ENCODE measurements at places on chromosomes 5 and 9. TPM values are rescaled to one million over a fixed set of nuclear protein-coding genes. Genes with fewer than 3 reads are reported as not detected.

DNA sequence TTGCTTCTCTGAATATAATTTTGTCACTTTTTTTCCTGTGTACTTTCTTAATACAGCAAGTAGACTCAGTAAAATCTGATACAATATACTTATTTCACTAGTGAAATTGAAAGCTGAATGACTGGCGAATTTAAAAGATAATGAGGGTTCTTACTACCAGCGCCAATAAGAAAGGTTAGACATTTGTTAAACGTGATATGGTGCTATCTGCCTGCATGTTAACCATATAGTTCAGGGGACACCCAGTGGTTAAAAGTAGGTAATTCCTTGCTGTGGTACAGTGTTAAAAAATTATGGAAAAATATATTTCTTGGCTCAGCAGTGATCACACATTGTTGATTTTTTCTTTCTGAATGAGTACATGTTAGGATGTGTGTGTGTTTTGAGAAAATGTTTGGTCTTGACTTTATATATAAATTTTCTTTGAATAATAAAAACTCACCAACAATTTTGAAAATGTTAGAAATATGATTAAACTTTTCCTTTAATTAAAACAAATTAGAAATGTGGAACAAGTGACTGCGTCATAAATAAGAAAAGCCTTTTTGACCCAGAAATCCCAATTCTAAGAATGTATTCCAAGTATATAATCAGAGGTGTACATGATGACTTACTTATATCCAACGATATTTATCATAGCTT, 25.8 kb downstream of the CAST start:
- H3K36me3 ChIP-seq: no peaks in the 10 kb centered on the region
- no peak overlapping the region for H3K27ac ChIP-seq
- H3K4me3 ChIP-seq: no peak overlapping the region
- peak; percentile 56 for DNase-seq

GRCh38 chr9:126292736-126293521, 33.7 kb upstream of the MVB12B start:
- no peak overlapping the region for H3K4me3 ChIP-seq
- no peaks in the 10 kb centered on the region for H3K4me1 ChIP-seq
- H3K36me3 ChIP-seq: no peaks in the 10 kb centered on the region
- no peak for DNase-seq
- no peak overlapping the region for H3K27ac ChIP-seq

DNA sequence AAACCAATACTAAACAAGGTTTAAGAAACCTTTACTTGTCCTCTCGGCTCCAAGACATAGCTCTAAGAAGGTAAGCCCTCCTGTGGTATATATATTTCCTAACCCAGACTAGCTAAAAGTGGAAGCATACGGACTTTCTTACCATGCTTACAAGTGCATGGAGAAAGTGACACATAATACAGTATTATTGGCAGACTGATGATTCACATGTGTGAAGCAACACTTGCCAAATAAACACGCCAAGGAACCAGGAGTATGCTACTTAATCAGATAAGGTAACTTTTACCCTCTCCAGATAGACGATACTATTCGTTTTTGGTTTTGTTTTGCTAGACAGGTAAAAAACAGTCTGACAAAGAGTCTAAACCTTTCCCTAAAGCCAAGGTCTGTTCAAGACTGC, 264.1 kb downstream of the MLLT3 start:
- no peaks in the 10 kb centered on the region for H3K36me3 ChIP-seq
- H3K27me3 ChIP-seq: no peaks in the 10 kb centered on the region
- peaks cover 17% of the 10 kb centered on the region for H3K4me1 ChIP-seq
- no peak overlapping the region for H3K27ac ChIP-seq

DNA sequence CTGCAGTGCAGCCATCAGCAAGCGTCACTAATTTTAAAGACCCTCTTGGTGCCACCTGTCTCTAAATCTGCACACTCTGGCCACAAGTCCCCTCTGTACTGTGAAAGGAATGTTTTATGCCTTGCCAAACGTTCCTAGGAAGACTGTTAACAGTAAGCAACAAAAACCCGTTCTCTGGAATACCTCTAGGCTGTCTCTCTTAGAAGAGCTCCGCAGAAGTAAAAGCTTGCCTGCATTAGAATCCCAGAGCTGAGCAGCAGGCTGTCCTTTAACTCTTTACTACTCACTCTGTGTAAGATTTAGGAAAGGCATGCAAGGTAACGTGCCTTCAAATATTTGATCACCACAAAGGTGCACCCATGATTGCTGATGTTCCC, 53.9 kb upstream of the C9orf72 start:
- no peak overlapping the region for H3K27ac ChIP-seq
- peaks cover 4% of the 10 kb centered on the region for H3K4me1 ChIP-seq
- DNase-seq: peak; percentile 57
- no peaks in the 10 kb centered on the region for H3K27me3 ChIP-seq
- H3K4me3 ChIP-seq: no peak overlapping the region

GRCh38 chr9:94944626-94945025, 218.1 kb downstream of the AOPEP start:
- no peaks in the 10 kb centered on the region for H3K27me3 ChIP-seq
- H3K4me3 ChIP-seq: no peak overlapping the region
- H3K27ac ChIP-seq: no peak overlapping the region

- H3K4me3 ChIP-seq: no peak overlapping the region
- H3K27me3 ChIP-seq: no peaks in the 10 kb centered on the region
- H3K27ac ChIP-seq: no peak overlapping the region
- no peak for DNase-seq
- H3K4me1 ChIP-seq: no peaks in the 10 kb centered on the region
Observed at GRCh38 chr5:168055961-168056360, 235.5 kb upstream of the WWC1 start.

- DNase-seq: peak; percentile 41
- no peaks in the 10 kb centered on the region for H3K27me3 ChIP-seq
- H3K36me3 ChIP-seq: no peaks in the 10 kb centered on the region
Observed at GRCh38 chr9:6869081-6869948, 111.5 kb downstream of the KDM4C start.

DNA sequence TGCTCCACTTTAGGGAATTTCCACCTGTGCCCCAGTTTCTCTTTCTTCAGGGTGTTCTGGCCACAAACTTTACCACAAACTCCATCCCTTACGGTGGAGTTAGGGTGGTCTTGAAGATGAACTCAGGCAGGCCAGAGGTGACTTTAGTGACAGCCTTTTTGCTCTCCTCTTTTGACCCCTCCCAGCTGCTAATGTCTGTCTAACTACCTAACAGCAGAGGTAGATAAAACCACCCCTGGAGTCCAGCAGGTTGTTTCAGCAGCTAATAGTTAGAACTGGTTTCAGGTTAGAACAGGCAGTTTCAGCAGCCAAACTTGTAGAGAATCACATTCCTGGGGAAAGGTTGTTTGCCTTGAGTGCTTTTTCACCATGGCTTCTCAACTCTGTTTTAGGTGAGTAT, 971.3 kb upstream of the CDH18 start:
- no peaks in the 10 kb centered on the region for H3K27me3 ChIP-seq
- DNase-seq: no peak
- no peak overlapping the region for H3K27ac ChIP-seq
- H3K36me3 ChIP-seq: no peaks in the 10 kb centered on the region

GRCh38 chr5:139742173-139742903, 53.3 kb upstream of the PSD2 start:
- no peak overlapping the region for H3K4me3 ChIP-seq
- DNase-seq: no peak
- H3K4me1 ChIP-seq: peaks cover 19% of the 10 kb centered on the region
- H3K36me3 ChIP-seq: no peaks in the 10 kb centered on the region

DNA sequence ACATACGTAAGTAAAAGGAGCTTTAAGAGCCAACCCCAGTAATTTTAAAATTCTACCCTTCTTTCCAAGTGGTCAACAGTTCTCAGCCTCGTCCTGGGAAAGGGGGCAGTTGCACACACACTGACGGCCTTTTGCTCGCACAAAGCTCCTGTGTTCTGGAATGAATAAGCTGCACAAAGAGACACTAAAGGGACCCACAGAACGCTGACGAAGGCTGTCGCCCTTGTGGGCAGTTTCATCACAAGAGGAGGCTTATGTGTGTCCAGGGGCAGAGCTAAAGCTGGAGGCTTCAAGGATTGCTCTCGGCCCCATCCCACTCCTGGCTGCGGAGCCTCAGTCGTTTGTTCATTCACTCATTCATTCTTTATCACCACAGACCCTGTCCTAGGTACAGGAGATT, 67.0 kb upstream of the NEK6 start:
- no peaks in the 10 kb centered on the region for H3K27me3 ChIP-seq
- no peaks in the 10 kb centered on the region for H3K4me1 ChIP-seq

DNA sequence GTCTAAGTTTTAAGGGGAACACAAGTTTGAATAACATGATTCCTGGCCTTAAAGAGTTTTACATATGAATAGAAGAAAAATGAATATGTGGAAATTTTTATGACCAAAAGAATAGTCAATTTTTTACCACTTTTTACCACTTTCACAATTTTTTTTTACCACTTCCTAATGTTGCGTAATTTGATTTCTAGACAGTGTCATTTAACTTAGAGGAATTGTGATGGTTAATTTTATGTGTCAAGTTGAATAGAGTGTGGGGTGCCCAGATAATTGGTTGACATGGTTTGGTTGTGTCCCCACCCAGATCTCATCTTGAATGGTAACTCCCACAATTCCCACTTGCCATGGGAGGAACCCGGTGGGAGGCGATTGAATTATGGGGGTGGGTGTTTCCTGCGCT, 416.6 kb downstream of the KIF4B start:
- H3K36me3 ChIP-seq: no peaks in the 10 kb centered on the region
- no peaks in the 10 kb centered on the region for H3K27me3 ChIP-seq
- H3K4me1 ChIP-seq: peaks cover 8% of the 10 kb centered on the region

GRCh38 chr5:112586596-112587062, 151.1 kb upstream of the APC start:
- DNase-seq: peak; percentile 48
- H3K36me3 ChIP-seq: no peaks in the 10 kb centered on the region
- no peak overlapping the region for H3K27ac ChIP-seq
- no peaks in the 10 kb centered on the region for H3K4me1 ChIP-seq
- no peak overlapping the region for H3K4me3 ChIP-seq
- H3K27me3 ChIP-seq: no peaks in the 10 kb centered on the region

GRCh38 chr5:143759396-143760130, 52.4 kb upstream of the HMHB1 start:
- H3K4me1 ChIP-seq: no peaks in the 10 kb centered on the region
- no peaks in the 10 kb centered on the region for H3K27me3 ChIP-seq
- H3K4me3 ChIP-seq: no peak overlapping the region
- H3K36me3 ChIP-seq: no peaks in the 10 kb centered on the region

GRCh38 chr9:124593651-124594058, 86.5 kb upstream of the NR5A1 start:
- H3K36me3 ChIP-seq: no peaks in the 10 kb centered on the region
- DNase-seq: peak; percentile 93
- H3K4me3 ChIP-seq: peak overlapping the region; percentile 43
- no peaks in the 10 kb centered on the region for H3K27me3 ChIP-seq
- peaks cover 76% of the 10 kb centered on the region for H3K4me1 ChIP-seq

- peaks cover 14% of the 10 kb centered on the region for H3K4me1 ChIP-seq
- peaks cover 35% of the 10 kb centered on the region for H3K27me3 ChIP-seq
- no peaks in the 10 kb centered on the region for H3K36me3 ChIP-seq
Observed at GRCh38 chr9:133008406-133008805, 22.4 kb upstream of the GTF3C5 start.

- H3K4me3 ChIP-seq: no peak overlapping the region
- H3K27ac ChIP-seq: no peak overlapping the region
- H3K36me3 ChIP-seq: no peaks in the 10 kb centered on the region
- H3K4me1 ChIP-seq: no peaks in the 10 kb centered on the region
- no peaks in the 10 kb centered on the region for H3K27me3 ChIP-seq
Observed at GRCh38 chr5:50575740-50576139, 90.7 kb upstream of the PARP8 start.

The FOXD1 gene
- 0.42 TPM for total RNA-seq

The PTGES gene
- 3.9 TPM for total RNA-seq

The DENND1A gene
- 27.7 TPM for total RNA-seq

The GMCL2 gene
- total RNA-seq: 0.07 TPM
